T follicular helper cell (primary cell): ENCODE measurements at places on chromosomes 5 and 9.

GRCh38 chr5:117681431-117682254 lies 1107.0 kb upstream of the SEMA6A start:
- DNase-seq, result no peak

GRCh38 chr5:141421489-141421855 lies 621 bp downstream of the PCDHGA11 start:
- no peak for DNase-seq

DNA sequence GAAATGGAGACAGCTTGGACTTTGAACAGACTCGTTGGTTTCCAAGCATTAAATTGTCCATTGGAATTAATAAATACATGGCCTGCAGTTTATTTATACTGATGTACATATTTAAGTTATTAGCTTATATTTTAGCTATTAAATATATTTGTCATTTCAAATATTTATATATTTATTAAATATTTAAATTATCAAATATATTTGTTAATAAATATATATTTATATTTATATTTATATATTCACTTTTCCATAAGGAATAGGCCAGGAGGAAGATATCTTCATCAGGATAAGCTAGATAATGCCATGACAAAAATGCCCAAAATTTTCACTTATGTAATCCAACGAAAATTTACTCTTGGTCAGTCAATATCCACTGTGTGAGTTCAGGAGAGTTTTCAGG lies 229.9 kb downstream of the ZNF608 start:
- DNase-seq, result no peak

- DNase-seq, result no peak
These were observed 144.2 kb upstream of the SMARCA2 start for GRCh38 chr9:1870915-1871314.

GRCh38 chr5:7494481-7495130 lies 98.7 kb downstream of the ADCY2 start:
- no peak for DNase-seq

DNA sequence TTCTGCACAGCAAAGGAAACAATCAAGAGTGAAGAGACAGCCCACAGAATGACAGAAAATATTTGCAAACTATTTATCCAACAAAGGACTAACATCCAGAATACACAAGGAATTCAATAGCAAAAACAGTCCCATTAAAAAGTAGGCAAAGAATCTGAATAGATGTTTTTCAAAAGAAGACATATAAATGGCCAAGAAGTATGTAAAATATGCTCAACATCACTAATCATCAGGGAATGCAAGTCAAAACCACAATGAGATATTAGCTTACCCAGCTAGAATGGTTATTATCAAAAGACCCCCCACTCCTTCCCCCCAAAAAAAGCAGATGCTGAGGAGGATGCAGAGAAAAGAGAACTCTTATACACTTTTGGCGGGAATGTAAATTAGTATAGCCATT lies 13.4 kb upstream of the OR13C8 start:
- DNase-seq, result no peak
